ENCODE measurements at places on chromosomes 7 and 10.

GRCh38 chr7:71787513-71787912 lies 624.6 kb downstream of the CALN1 start:
- no peak for DNase-seq

DNA sequence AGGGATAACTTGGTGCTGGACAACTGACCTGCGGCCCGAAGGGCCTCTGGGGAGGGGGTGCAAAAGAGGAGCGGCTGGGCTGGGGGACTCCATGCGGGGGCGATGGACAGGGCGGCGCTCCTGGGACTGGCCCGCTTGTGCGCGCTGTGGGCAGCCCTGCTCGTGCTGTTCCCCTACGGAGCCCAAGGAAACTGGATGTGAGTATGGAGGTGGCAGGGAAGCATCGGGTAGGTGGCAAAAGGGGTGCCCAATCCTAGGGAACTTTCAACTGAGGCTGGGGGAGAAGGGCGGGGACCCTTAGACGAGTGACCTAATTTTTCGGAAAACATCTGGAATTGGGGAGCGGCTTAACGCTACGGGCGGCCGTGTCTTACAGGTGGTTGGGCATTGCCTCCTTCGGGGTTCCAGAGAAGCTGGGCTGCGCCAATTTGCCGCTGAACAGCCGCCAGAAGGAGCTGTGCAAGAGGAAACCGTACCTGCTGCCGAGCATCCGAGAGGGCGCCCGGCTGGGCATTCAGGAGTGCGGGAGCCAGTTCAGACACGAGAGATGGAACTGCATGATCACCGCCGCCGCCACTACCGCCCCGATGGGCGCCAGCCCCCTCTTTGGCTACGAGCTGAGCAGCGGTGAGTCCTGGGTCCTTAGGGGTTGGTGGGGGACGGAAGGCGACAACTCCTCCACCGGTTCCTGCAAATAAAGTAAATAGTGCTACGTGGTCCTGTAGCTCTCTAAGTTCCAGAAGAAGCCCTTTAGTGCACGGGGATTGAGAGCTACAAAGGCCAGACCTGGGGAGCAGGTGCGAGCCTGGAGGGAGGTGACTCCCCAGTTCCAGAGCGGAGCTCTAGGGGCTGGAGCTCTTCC lies 622 bp downstream of the WNT16 start:
- DNase-seq: no peak

GRCh38 chr7:107785926-107786325 lies 17.1 kb downstream of the SLC26A3 start:
- DNase-seq: no peak

GRCh38 chr7:38171623-38172391 lies 6.2 kb upstream of the STARD3NL start:
- no peak for DNase-seq

GRCh38 chr7:144628176-144628575 lies 207.7 kb downstream of the TPK1 start:
- no peak for DNase-seq

- DNase-seq: peak; percentile 97
These were observed 246.1 kb downstream of the KLF6 start for GRCh38 chr10:3538656-3539531.

- DNase-seq: no peak
These were observed 470.1 kb upstream of the NRP1 start for GRCh38 chr10:33804584-33804983.

GRCh38 chr10:72104472-72105097 lies 16.2 kb upstream of the SPOCK2 start:
- DNase-seq: no peak
